Inflammatory macrophage treated with lipopolysaccharide for 1 hour (primary cell): ENCODE measurements at places on chromosomes 7 and 10.

- DNase-seq: no peak
These were observed 4.9 kb downstream of the MEOX2 start for GRCh38 chr7:15681631-15682030.

GRCh38 chr10:92208736-92209135 is 82.1 kb downstream of the CPEB3 start:
- DNase-seq: peak; percentile 14

- DNase-seq: no peak
These were observed 3.7 kb downstream of the ZFYVE27 start for GRCh38 chr10:97740613-97741012.

DNA sequence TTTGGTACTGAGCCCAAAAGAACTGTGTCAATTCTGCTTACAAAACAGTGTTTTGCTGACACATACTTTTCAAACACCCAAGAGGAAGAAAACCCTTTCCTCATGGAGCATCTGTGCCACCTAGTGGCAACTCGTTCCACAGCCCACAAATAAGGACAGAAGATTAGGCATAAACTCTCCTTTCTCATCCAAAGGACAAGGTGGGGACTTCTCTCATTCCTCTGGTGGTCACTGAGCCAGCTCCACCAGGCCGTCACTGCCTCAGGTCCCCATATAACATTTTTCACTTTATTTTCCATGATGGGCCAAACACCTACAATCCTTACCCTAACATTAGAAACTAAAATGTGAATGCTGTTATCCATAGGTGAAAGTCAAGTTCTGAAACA is 76.9 kb downstream of the RNF216 start:
- peak; percentile 71 for DNase-seq

DNA sequence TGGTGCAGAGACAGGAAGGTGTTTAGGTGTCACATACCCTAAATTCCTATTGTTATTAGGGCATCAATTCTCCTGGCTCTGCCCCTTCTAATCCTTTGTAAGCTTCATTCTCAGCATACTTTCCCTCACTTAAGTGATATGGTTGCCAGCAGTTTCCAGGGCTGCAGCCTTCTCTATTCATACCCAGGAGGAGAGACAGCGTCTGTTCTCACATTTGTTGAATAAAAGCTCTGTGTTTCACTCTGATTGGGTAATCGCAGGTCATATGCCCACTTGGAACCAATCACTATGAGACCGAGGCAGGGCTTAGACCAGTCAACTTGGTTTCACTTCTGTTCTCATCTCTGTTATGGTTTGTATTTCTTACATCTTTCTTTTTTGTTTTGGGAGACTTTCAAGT is 109.6 kb upstream of the MTPN start:
- DNase-seq: no peak

GRCh38 chr10:103706047-103706446 is 149.3 kb downstream of the SH3PXD2A start:
- DNase-seq: no peak

DNA sequence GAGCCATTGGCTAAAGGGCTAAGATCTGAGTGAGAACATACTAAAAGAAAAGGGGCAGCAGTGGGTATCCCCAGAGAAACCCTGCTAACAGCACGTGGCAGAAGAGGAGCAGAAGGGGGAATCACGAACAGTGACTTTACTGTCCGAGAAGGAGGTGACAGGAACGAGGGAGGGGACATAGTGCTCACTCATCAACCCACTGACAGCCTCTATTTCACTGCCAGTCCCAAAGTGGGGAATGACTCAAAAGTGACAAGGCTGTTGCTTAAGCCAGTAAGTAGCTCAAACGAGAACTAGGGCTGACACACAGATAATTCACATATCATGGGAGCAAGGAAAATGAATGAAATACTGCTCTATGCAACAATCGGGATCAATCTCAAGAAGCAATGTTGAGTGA is 92.7 kb downstream of the RSU1 start:
- no peak for DNase-seq

DNA sequence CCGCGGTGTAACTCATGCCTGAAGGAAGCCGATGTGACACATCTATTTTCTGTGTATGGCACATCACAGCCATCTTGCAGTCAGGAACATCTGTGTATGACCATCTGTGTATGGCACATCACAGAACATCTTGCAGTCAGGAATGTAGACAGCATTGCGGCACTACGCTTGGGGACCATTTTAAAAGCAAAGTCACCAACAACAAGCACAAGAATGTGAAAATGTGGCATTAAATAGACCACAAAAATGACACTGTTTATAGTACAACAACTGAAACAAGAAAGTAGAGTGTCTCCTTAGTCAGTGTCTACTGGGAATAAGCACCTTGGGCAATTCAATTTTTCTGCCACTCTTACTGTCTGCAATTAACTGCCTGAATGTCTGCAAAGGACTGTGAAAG is 124.4 kb downstream of the HGF start:
- DNase-seq: no peak

DNA sequence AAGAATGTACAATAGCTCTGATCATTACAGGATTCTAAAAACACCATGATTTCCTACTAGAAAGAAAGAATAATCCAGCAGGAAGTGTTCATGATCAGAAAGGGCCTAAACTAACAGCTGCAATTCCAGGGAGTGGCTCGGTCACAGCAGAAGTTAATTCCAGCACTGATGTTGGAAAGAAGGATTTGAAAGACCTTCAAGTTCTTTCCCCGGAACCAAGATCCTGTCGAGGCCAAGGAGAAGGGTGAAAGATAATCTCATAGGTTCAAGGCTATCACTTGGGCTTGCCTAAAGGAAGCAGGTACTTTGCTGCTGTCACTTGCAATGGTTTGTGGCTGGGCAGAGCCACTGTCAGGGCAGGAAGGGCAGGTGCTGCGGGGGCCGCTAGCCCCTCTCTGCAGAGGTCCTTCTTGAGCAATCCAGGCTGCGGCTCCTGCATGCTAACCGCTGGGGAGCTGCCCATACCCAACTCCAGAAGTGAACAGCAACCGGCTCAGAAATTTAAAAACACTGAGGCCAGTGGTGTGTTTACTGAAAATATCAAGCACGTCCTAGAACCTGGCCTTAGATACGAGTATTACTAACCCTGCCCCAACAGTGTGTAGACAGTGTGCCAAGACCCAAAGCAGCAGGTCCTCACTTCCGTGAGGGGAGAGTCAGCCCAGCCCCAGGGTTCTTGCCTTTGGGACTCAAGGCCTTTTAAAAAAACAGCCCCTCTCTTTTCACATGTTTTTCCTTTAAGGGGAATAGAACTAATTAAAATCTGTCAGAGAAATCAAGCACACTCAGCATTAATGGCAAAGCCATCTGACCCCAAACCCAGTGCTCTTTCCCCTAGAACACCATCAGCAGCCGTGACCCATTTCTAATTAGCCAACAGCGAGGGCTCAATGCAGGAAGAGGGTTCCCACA is 76.8 kb downstream of the VIPR2 start:
- DNase-seq: no peak

DNA sequence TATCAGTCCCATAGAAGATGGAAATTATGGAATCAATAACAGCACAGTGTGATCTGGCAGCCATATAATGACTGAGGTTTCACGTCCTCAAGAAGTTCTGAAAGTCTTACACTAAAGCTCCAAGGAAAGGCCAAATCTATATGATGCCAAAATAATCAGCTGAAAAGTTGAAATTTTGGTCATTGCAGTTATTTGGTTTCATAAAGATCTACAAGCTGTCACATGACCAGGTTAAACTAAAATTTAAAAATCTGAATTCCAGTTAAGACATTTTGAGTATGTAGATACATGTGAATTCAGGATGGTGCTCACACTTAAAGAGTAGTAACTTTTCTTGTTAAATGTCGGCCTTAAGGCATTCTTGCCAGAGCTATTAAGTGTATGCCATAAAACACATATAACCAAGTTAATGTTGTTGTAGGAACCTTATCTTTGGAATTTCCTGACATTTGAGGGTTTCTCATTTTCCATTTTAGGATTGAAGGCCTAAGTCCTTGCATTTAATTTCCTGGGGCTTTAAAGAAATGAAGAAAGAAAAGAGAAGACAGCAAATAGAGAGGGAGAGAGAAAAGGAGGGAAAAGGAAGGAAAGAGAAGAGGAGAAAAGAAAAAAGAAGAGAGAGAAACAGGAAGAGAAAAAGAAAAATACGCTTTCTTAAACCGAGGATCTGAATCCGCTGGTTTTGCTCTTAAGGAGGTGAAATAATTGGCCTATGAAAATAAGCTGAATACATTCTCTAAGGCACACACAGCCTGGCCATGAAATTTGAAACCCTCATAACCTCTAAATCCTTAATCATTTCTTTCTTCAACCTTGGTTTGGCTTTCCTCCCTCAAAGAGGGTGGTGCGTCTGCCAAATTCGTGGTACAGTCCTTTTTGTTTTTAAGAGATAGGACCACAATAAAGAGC is 43.8 kb downstream of the DENND2A start:
- no peak for DNase-seq

DNA sequence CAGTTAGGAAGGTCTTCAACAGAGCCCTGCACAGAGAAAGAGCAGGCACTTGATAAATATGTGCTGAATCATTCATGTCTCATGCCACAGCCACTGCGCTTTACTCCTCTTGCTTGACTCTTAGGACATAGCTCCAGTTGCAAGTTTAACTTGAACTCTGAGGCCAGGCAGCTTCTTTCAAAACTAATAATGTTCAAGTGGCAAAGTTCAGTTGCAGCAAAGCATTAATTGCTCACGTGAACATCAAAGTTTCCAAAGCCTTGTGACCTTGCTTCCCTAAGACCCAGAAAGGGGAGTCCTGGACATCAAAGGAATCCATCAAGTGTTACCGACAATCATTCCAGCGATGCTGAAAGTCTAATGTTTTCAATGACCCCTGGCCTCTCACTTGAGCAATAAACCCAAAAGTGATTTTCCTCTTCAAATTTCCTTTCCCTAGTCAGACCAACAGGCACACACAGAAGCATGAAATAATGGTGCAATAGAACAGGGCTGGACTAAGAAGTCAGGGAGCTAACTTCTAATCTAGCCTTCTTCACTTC is 21.8 kb upstream of the TECTB start:
- no peak for DNase-seq

GRCh38 chr10:129935867-129936152 is 28.3 kb downstream of the EBF3 start:
- no peak for DNase-seq

DNA sequence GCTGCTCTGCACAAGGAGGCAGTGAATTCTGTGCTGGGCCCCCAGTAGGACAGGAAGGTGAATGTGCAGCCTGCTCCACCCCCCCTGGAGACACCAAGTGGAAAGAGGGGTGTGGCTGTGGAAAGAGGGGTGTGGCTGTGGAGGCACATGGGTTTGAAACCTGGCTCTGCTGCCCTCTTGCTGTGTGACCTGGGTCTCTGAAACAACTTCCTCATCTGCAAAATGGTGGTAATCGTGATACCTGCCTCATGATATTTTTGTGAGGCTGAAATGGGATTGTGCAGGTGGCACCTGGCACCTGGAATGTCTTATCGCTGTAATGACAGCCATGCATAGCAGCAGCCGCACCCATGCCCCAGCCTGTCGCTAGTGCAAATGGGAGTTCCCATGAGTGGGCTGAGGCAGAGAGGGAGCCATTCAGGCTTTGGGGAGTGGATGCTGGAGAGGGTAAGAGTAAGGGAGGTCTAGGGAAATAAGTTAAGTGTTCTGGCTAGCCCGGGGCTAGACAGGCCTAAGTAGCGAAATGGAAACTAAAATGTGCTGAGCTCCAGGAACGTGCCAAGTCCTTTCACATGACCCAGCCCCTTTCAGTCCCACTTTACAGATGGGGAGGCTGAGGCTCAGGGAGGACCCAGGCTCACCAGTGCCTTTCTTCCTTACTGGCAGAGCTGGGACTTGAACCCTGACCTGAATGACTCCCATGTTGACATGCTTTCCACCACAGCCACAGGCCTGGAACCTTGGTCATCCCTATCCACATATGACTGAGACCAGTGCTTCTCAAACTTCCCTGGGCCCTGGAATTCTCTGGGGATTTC is 35.0 kb downstream of the C10orf105 start:
- DNase-seq: no peak

DNA sequence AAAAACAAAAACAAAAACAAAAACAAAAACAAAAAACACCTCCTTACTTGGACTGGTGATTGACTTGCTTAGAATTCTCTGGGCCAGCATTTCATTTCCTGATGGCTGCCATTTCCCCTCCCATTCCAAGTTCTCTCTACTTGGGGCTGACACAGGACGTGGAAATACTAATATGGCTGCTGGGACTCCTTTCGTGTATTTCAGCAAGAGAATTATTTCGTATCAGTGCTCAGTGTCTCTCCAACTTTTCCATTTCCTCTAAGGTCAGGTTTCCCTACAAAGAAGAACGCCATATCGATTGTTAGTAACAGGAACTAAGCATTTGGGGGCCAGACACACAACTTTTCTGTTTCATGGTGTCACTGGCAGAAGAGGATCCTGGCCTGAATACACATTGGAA is 22.5 kb upstream of the VAX1 start:
- no peak for DNase-seq

- DNase-seq: no peak
These were observed 188.5 kb upstream of the KLF14 start for GRCh38 chr7:130922206-130923112.

DNA sequence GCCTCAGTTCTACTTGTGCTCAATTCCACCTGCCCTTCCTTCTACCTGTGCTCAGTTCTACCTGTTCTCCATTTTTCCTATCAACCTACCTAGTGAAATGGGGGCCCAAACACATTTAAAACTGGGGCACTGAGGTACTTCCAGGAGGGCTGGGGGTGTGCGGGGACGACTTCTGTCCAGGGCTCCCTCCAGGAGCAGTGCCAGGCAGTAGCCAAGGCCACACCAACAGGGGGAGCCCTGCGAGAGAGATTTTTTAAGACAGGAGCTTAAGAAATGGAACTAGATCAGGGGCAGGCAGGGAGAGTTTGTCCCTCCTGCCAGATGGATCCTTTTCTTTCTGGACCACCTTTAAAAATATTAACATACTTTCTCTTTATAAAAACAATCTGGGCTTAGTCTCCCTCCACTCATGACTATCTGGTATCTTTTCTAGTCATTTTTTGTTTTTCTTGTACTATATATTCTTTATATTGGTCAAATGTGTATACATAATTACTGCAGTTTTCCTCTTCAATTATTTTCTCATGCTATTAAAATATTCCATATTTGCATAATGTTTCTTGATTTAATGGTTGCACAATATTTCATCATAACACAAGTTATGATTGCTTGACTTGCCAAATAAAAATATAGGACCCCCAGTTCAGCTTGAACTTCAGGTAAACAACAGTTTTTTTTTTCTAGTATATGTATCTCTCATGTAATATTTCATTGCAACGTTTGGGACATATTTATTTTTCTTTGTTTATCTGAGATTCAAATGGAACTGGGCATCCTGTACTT is 47.3 kb upstream of the INSYN2A start:
- no peak for DNase-seq

GRCh38 chr10:8086315-8086714 is 31.8 kb downstream of the GATA3 start:
- DNase-seq: no peak

DNA sequence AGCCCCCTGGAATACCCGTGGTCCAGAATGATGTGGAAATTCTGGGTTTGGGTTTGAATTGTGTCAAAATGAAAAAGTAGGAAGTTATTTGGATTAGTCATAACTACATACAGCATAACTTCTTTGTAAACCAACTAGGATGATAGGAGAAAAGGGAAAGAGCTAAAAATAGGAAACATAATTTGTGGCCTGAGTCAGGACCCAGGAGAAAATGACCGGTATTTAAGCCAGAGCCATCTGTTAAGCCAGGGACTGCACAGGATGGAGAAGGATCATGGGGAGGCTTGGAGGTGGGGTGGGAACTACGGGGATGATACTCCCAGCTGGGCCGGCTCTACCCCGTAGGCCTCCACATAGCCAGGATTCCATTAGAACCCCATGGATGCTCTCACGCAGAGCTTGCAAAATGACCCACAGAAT is 98.6 kb downstream of the MYOF start:
- peak; percentile 56 for DNase-seq

GRCh38 chr10:113819989-113820388 is 33.9 kb downstream of the DCLRE1A start:
- DNase-seq: no peak
